Glutamatergic neuron (in vitro differentiated cells): ENCODE measurements at places on chromosomes 4 and X. TPM values are rescaled to one million over a fixed set of nuclear protein-coding genes. Genes with fewer than 3 reads are reported as not detected.

The TLR10 gene
- total RNA-seq = not detected

The SLC49A3 gene
- not detected for total RNA-seq

The IRS4 gene
- total RNA-seq = not detected

The ZFP42 gene
- total RNA-seq = 17.4 TPM

The IL13RA2 gene
- total RNA-seq = not detected

The YIPF6 gene
- 47.2 TPM for total RNA-seq

The YY2 gene
- 1.1 TPM for total RNA-seq

The EDA2R gene
- total RNA-seq = 6.3 TPM

The SPANXB1 gene
- not detected for total RNA-seq

The GLRA3 gene
- total RNA-seq = not detected

The MTTP gene
- not detected for total RNA-seq

The CPE gene
- total RNA-seq = 253 TPM

The TRIM75 gene
- 0.29 TPM for total RNA-seq

The BANK1 gene
- total RNA-seq = not detected

The FHDC1 gene
- 42.0 TPM for total RNA-seq

The GC gene
- total RNA-seq = not detected

The TLL1 gene
- 0.15 TPM for total RNA-seq

The TET2 gene
- total RNA-seq = 37.4 TPM

The SSX4 gene
- total RNA-seq = 0.71 TPM

The YIPF7 gene
- total RNA-seq = not detected

DNA sequence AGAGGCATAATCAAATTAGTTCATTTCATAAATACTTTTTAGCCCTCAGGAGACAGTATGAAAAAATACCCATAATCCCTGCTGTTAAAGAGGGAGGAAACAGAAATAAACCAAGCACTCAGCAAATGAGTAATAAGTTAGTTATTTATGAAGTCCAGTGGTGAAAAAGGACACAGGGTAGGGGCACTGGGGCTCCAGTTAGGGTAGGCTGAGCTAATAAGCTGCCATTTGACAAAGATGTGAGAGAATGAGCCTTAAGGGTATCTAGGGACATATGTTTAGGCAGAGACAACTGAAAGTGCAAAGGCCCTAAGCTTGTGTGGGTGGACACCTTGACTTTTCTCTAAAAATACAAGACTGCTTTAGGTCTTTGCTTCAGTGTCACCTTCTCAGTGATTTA lies 94.4 kb downstream of the IL15 start:
- no peak for DNase-seq

GRCh38 chr4:104719539-104720230 lies 225.0 kb upstream of the CXXC4 start:
- DNase-seq = no peak

DNA sequence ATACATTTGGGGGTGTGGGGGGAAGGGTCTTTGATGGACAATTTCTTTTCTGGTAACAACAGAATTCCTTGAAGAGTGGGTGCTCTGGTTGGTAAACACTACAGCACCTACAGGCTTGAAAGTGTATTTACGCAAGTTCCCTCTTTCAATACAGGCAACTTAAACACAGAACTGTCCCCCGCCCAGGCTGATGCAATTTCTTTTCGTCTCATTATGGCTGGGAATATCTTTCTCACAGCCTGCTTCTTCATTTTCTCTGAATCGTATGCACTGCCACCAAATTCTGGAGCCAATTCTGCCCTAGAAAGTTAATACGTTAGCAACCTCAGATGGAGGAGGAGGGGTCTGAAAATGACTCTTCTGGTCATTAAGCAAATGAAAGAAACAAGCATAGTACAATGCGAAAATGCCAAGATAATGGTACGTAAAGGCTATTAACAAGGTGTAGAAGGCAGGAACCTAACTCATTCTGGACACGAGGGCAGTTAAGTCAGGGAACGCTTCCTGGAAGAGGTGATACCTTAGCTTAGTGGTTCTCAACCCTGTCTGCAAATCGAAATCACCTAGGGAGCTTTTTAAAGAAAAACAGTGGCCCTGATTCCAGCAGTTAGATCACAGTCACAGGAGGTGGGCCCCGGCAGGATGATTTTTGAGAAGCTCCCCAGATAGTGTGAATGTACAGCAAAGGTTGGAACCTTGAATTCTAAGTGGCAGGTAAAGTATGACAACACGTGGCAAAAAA lies 1.0 kb downstream of the AGA start:
- DNase-seq = no peak

DNA sequence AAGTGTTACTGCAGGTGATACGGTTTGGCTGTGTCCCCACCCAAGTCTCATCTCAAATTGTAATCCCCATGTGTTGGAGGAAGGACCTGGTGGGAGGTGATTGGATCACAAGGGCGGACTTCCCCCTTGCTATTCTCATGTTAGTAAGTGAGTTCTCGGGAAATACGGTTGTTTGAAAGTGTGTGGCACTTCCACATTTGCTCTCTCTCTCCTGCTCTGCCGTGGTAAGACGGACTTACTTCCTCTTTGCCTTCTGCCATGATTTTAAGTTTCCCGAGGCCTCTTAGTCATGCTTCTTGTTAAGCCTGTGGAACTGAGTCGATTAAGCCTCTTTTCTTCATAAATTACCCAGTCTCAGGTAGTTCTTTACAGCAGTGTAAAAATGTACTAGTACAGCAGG lies 65.2 kb upstream of the SLC7A11 start:
- DNase-seq = no peak

DNA sequence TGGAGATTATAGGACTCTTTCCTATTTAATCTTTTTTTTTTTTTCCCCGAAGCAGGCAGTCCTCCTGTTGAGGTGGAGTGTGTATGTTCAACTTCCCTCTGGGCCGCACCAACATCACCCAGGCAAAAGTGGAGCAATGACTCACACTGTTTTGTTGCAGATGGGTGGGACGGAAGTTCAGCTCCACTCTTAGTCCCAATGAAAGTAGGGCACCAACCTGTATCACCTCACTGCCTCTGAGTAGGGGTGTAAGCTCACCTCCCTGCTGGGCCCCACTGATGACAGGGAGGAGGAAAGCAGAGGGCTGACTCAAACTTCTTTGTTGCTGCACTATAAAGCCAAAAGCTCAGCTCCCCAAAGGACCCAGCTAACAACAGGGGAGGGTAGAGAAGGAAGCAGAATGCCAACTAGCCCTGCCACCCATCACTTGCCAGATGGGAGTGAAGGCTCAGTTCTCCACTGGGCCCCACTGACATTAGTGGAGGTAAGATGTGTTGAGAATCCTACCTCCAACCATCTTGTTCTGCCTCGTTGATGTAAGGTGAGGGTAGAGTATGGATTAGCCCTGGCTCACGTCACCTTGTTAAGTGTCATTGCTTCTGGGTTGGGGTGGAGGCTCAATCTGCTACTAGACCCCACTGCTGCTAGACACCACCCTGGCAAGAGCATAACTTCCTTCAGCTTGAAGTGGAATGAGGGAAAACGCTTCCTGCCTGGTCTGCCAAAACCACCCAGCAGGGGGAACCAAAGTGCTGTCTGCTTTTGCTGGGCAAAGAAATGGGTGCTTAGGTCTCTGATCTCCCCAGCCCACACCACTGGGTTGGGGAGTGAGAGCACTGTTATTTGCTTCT lies 14.1 kb downstream of the RPS6KA3 start:
- DNase-seq = peak; percentile 70

DNA sequence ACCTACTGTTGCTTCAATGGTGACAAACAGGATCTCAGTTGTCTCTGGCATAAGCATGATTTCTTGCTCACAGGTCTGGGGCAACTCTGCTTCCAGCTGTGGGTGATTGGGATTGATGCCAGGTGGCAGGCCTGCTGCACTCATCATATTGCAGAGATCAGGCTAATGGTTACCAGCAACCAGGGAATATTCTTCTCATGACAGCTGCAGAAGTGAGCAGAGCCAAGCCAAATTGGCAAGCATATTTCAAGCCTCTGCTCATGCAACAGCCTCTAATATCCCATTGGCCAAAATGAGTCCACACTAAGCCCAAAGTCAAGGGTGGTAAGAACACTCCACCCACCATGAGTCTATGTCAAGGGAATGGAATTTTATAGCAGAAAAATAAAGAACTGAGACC lies 26.7 kb upstream of the TBC1D19 start:
- no peak for DNase-seq

DNA sequence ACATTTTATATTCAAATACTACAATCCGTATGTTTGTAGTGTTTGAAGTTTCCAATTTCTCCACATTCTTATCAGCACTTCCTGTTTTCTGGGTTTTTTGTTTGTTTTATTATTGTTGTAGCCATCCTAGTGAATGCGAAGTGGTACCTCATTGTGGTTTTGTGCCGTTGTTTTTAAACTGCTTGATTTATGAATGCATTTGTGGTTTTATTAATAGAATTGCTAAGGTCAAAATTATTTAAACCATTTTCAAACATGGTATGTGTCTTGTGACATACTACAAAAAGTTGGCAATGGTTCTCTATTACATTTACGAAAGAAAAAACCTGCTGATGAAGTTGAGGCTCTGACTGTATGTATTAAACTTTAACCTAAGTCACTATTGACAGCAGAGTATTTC lies 780.0 kb upstream of the MAGEB2 start:
- DNase-seq = no peak

- DNase-seq = peak; percentile 40
These were observed 357.8 kb downstream of the MID1IP1 start for GRCh38 chrX:39158801-39159657.

- no peak for DNase-seq
These were observed 41.8 kb downstream of the BRCC3 start for GRCh38 chrX:155113097-155113496.

GRCh38 chrX:10395179-10395578 lies 225.2 kb downstream of the MID1 start:
- no peak for DNase-seq

GRCh38 chr4:40685300-40685699 lies 55.6 kb upstream of the RBM47 start:
- no peak for DNase-seq

GRCh38 chr4:5967783-5968182 lies 50.4 kb downstream of the C4orf50 start:
- no peak for DNase-seq

- DNase-seq = peak; percentile 65
These were observed at the start of gene NKX3-2 for GRCh38 chr4:13543839-13544605. Gene NKX3-2 (minus strand): TSS chr4:13544508. CDS start chr4:13544414, 94 bp downstream.

GRCh38 chr4:88957570-88957969 lies 99.4 kb downstream of the FAM13A start:
- DNase-seq = no peak

DNA sequence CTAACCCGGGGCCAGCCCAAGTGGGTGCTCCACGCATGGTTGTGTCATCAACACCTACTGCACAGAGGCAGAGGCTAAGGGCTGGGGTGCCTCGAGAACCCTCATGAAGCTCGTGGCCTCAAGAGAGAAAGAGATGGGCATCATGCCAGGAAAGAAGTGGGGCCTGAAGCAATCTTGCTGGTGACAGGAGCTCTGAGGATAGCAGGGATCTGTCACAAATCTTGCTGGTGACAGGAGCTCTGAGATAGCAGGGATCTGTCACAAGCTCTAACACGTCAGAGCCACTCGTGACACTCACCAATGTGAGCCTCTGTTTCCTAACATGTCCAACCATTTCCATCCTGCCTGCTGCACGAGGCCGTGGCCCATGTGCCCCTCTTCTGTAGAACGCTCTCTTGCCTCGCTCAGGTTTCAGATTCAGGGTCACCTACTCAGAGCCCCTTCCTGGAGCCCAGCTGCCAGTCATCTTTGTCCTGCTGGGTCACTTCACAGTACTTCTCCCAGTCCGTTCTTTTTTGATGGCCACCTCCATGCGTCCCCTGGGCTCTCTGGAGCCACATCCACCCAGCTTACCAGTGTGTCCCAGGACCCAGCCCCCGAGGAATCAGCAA lies 21.1 kb downstream of the PNMA6E start:
- no peak for DNase-seq

- DNase-seq = no peak
These were observed 230.7 kb upstream of the STK26 start for GRCh38 chrX:131792356-131792749.

GRCh38 chr4:137203601-137204000 lies 328.7 kb downstream of the PCDH18 start:
- no peak for DNase-seq

GRCh38 chrX:41301438-41301824 lies 32.5 kb upstream of the DDX3X start:
- DNase-seq = no peak

DNA sequence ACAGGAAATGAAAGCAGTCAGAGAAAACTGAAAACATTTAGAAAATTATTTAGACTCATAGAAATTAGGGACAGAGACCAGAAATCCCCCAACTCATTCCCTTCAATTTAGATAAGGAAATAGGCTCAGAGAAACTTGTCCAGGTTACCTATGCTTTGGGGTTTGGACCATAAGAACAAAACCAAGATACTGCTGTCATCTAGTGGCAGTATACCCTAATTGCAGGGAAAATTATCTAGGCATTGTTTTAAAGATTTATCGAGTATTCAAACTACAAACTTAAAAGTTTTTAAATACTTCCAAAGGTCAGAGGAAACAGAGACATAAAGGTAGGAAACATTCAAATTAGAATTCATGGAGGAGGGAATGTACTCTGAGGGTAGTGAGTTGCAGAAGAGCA lies 67.0 kb upstream of the KLHL13 start:
- DNase-seq = no peak

- no peak for DNase-seq
These were observed 45.2 kb downstream of the MAGEB17 start for GRCh38 chrX:16212436-16212835.

- no peak for DNase-seq
These were observed 2108.9 kb upstream of the TENM3 start for GRCh38 chr4:180134091-180134866.

- peak; percentile 63 for DNase-seq
These were observed at the start of gene GPR78 for GRCh38 chr4:8580321-8581093. Gene GPR78 (plus strand): TSS chr4:8580392. CDS start chr4:8580983, 591 bp downstream.

- DNase-seq = no peak
These were observed 153.3 kb downstream of the IL15 start for GRCh38 chr4:141789716-141790115.

DNA sequence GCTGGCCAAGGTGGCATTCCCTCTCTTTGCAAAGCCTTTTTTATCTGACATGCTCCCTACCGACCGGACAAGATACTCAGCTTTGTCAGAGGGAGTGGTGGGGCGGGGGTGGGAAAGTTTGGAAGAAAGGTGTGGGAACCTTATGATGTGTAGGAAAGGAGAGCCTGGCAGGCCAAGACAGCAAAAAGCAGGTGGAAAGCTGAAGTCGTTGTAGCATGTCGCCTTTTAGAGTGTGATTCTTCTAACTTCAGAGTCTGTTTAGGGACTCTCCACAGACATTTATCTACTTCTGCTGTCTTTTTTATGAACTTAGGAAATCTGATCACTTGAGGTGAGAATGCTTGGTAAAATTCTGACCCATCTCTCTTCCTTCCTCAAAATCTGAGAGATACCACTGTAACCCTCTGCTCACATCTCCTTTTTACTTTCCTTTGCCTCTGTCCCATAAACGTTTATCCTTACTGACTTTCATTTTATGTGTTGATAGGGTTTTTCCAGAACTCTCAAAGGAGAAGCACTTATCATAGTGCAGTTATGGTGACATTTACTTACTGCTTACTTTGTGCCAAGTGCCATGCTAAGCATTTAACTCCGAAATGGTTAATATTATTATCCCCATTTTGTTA lies 8.2 kb upstream of the RUFY3 start:
- no peak for DNase-seq

GRCh38 chr4:182874797-182875345 lies 42.3 kb downstream of the DCTD start:
- no peak for DNase-seq
